ENCODE measurements at places on chromosomes 1 and 21.
A peak's percentile ranks its signal among the peaks of the same experiment; 100 is the strongest.

- DNase-seq: no peak
Measured at GRCh38 chr1:18948913-18949685, 7.4 kb downstream of the IFFO2 start.

- DNase-seq: no peak
Measured at GRCh38 chr21:26275801-26276200, 105.2 kb upstream of the APP start.

DNA sequence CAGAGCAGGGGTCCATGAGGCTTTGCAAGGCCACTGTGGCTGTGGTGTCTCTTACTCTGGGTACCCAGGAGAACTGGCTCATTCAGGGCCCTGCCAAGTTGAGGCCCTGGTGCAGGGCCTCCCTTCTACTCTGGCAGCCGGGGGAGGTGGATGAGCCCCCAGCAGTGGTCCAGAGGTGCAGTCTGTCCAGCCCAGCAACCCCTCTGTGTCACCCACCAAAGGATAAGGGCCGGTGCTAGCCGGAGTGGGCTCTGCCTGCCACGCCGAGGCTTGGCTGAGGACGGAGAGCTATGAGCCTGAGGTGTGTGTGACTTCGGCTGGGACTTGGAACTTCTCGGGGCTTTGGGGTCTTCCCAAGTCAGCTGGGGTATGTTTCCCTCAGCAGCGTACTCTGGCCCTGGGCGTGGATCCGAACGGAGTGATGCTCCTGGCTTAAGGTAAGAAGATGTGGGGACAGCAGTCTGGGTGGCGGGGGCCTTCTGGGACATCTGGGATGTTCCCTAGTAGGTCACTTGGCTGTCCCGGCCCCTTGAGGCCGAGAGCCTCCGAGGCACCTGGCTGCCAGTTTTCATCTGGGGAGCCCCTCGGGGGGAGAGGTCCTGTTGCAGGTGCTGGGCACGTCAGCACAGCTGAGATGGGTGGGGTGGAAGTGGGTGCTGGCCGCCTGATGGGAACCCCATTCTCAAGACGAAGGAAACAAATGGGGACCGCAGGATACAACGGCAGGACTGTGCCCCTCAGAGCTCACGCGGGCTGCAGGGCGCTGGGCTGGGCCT, 25.9 kb downstream of the RUNX3 start:
- no peak for DNase-seq

- DNase-seq: peak; percentile 76
Measured at GRCh38 chr1:174021591-174022079, 522 bp downstream of the RC3H1 start.

- DNase-seq: no peak
Measured at GRCh38 chr1:175822580-175822979, 79.2 kb upstream of the TNR start.

- no peak for DNase-seq
Measured at GRCh38 chr1:42971841-42972291, 13.2 kb upstream of the SLC2A1 start.

- DNase-seq: no peak
Measured at GRCh38 chr1:202221911-202222909, 28.6 kb downstream of the LGR6 start.

DNA sequence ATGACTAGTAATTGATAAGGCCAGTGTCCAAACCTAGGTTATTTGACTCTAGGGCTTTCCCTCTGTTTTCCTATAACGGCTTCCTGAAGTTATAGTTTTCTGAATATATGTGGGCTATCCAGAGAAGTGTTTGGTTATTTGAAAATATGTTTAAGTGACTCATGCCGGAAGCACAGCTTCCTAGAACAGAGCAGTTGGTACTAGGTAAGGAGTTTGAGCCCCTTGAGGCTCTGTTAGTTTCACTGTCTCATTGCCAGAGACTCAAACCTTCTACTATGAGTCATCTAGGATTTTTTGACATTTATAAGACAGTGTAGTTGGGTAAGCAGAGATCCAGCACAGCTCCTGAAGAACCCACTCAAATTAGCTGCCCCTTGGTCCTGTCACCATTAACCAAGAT, 27.1 kb upstream of the LEPR start:
- no peak for DNase-seq

DNA sequence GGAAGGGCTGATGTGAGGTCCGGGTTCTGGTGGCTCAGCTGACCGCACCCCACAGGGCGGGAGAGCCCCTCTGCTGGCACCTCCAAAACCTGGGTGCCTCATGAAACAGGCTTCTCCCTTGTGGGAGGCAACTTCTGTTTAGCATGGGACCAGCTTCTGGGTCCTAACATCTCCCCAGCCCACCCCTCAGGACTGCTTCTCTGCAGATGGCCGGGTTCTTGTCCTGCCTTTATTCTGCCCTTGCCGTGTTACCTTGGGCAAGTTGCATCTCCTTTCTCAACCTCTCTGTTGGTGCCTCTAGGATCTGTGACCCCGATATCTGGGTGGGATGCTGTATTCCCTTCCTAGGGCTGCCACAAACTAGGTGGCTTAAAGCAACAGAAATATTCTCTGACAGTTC, 15.0 kb upstream of the TTC22 start:
- DNase-seq: no peak

GRCh38 chr1:223776075-223776814, 63.9 kb downstream of the CAPN2 start:
- DNase-seq: no peak

All from NAMALWA (cell line).